ENCODE measurements at places on chromosomes 1 and 21.

GRCh38 chr1:209202830-209203532, 380.5 kb upstream of the CAMK1G start:
- peak; percentile 17 for DNase-seq

- DNase-seq, result no peak
Observed at GRCh38 chr1:243293941-243294722, 38.3 kb downstream of the SDCCAG8 start.

DNA sequence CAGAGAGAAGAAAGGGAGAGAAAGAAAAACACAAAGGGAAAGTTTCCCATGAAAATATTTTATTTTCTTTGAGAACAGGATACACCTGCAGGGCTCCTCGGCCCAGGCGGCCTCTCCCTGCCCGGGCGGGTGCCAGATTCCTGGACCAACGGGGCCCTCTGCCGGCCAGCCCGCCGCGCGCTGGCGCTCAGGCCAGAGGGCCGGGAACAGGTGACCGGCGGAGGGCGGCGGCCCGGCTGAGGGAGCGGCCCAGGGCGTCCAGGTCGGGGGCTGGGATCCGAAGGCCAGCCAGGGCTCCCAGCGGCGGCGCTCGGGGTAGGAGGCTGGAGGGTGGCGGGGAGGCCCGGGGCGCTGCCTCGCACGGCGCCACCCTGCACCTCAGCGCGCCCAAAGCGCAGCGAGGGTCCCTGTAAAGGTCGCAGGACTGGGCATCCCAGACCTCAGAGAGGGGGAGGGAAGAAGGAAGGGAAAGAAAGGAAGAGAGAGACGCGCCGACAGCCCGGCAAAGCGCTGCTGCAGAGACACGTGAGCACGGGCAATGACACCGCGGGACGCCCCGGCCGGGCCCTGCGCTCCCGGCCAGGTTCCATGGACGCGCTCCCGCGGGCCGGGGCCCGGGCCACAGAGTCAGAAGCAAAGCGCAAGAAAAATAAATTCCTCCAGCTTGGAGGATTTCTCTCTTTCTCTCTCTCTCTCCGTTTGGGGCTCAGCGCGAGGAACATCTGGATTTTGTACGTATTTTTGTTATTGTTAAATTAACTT, 927 bp downstream of the WNT9A start:
- DNase-seq, result peak; percentile 13

DNA sequence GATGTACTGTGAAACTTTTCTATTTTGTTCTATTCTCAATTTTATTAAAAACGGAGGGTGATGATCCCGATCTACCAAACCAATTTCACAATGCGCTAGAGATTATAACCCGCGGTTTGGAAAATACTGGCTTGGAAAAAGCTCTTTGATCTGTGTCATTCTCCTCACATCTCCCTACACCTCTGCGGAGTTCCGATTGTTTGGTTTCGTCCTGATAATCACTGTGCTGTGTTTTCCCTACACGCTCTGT, 536 bp upstream of the ABCD3 start:
- DNase-seq, result no peak

DNA sequence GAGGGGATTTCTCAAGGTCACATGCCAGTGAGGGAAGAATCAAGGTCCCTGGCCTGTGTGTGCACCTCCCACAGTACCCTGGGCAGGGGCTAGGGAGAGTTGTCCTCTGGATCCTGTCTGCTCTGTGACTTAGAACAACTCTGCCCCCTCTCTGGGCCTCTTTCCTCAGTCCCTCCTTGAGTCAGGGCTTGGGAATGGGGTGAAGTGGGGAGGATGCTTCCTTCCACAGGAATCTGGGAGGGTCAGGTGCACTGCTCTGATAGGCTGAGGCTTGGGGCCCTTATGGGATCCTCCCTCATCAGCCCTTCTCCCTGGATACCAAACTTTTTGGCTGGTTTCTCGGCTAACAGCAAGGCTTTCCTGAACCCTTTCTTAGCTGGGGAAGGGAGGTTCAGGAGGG, 2.5 kb downstream of the TRNP1 start:
- no peak for DNase-seq

- no peak for DNase-seq
Observed at GRCh38 chr1:45033356-45033755, 21.3 kb downstream of the UROD start.

DNA sequence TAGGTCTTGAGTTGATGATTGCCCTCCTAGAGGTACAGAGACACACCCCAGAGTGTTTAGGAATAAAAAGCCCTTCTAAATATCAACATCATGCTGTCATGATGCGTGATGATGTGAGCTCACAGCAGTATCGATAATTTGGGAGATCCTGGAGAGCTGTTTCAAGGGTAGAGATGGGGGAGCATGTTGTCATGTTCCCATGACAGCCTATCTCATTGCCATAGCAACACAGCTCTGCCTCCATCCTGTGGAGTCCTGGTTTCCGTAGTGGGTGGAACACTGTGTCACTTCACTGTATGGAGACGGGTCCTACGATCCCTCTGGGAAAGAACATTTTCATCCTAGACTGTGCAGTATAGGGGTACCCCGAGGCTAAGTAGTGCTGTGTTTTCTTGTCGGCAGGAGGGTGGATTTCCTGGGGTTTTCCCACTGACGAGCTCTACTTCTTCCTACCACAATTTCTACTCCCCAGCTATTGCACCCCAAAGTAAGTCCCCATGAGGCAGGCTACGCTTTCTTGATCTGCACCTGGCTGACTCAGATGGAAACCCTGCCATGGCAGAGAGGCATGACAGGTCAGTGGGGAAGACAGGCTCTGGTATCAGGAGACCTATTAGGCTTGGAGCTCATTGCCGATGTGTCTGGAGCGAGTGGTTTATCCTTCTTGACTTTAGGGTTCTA, 7.2 kb downstream of the KISS1 start:
- DNase-seq, result no peak

GRCh38 chr21:25557180-25557579, 50.1 kb downstream of the MRPL39 start:
- DNase-seq, result no peak

- DNase-seq, result no peak
Observed at GRCh38 chr1:108847494-108847893, 9.4 kb downstream of the AKNAD1 start.

GRCh38 chr21:37724201-37724600, 192.1 kb downstream of the KCNJ6 start:
- no peak for DNase-seq

DNA sequence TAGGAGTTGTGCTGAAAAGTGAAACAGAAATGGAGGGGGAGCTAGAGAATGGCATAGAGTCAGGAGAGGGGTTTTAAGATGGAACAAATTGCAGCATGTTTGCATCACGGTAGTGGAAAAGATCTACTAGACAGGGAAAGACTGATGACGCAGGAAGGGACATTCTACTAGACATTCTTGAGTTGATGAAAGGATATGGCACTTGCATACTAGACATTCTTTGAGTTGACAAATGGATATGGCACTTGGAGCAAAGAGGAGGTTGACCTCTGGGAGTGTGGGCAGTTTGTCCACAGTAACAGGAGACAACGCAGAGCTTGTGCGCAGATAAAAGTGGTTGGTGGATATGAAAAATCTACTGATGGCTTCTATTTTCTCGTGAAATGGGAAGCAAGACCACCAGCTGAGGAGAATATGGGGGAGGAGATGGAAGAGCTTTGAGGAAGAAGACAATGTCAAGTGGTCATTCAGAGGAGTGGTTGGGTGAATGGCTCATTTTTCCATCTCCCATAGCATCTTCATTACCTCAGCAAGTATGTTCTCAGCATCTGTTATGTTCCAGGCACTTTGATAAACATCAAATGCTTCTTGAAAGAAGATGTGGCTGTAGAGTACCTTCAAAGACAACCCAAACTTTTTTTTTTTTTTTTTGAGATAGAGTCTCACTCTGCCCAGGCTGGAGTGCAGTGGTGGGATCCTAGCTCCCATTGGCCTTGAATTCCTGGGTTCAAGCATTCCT, 2.4 kb upstream of the CTPS1 start:
- DNase-seq, result no peak

DNA sequence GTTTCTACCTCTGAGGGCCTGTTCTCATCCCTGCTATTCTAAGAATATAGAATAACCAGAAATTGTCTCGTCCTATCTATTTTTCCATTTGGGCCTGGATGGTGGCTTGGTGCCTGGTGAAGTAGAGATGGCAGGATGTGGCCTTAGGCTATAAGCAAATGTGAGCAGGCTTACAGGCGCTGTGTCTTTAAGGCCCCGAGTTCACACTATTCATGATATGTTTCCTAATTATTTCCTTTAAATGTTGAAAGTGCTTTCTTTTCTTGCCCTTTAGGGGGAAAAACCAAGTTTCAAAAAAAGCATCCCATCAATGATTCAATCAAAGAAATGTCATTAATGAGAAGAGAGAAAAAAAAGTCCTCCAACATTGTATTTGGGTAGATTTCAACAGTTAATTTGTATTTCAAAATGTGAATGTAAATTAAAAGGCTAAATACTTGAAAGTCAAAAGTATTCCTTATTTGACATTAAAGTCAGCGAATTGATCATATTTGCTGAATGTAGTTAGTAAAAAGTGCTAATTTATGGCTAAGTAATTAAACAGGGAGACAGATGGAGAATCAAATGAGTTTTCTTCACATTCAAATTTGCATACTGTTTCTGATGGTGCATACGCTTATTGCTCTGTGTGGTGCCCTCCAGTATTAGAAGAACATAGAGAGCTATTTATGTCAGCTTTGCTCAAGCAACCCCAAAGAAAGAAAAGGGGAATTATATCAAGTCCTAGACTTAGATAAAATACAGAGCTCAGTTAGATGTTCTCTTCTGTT, 34.0 kb upstream of the HUNK start:
- DNase-seq, result no peak

- no peak for DNase-seq
Observed at GRCh38 chr1:92168657-92169056, 49.1 kb upstream of the C1orf146 start.

DNA sequence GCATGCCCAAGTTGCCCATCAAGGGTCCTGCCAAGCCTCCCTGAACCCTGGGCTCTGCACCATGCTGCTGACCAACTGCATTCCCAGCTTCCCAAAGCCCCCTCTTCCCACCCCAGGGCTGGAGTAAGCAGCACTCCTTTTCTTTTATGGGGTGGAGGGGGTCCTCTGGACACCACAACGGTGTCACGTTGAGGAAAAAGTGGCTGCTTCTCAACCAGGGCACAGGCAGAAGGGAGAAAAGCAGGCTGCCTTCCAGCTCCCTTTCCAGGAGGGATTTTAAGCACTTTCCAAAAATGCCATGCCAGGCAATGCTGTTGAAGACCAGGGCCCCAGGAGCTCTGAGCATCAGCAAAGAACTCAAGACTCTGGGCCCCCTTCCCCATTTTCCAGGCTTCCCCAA, 691 bp downstream of the RIMS3 start:
- no peak for DNase-seq

GRCh38 chr1:21233490-21233889, 56.8 kb downstream of the ECE1 start:
- no peak for DNase-seq

DNA sequence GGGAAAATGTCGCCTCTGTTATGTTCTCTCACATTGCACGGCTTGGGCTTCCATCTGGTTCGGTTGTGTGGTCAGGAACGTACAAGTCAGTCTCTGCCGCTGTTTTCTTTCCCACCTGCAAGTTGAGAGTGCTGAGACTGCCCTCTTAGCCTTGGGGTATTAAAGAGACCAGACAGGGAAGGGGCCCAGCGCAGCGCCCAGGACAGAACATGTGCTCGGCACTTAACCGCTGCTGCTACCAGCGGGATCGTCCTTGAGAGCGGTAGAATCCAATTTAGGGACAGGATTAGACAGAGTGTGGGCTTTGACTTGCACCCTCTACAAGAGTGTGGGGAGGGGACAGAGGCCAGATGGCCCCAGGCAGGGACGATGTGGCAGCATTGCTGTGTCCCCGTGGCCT, 17.7 kb upstream of the AGPAT3 start:
- DNase-seq, result no peak

- peak; percentile 53 for DNase-seq
Observed at GRCh38 chr1:78716186-78716585, 66.6 kb downstream of the IFI44 start.

- DNase-seq, result no peak
Observed at GRCh38 chr21:35057428-35057827, 8.3 kb upstream of the RUNX1 start.

DNA sequence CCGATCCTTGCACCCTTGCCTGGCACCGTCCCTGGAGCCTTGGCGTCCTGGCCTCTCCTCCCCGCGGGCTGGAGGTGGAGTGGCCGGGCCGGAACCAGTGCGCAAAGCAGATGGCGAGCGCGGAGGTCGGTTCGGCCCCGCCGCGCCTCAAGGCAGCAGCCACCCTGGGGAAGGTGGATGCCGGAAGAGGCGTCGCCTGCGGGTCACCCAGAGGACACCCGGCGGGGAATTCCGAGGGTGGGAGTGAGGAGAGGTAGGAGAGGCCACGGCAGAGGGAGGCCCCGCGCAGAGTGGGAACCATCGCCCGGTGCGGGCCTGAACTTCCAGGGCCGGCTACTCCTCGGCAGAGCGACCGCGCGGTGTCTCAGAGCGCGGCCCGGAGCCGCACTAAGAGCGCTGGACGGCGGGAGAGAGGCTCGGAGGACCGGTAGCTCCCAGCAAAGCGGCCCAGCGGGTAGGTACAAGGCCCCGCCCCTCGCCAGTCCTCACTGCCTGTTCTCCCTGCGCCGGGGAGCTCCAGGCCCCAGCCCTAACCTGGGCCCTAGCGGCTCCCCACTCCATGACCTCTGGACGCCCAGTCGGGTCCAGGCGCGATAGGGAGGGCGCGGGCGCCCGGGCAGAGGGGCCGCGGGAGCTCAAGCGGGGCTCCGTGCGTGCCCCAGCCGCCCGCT, at the start of gene RNF207:
RNF207 (plus strand) TSS at position 271 of the 671 bp plus-strand sequence. CDS start 417 bp downstream, outside the sequence.
- DNase-seq, result no peak

GRCh38 chr1:53636621-53637171, 102.3 kb downstream of the GLIS1 start:
- no peak for DNase-seq

- no peak for DNase-seq
Observed at GRCh38 chr21:16040601-16041000, 310.8 kb downstream of the USP25 start.
